ENCODE measurements at places on chromosomes 5 and 9. TPM values are rescaled to one million over a fixed set of nuclear protein-coding genes. Genes with fewer than 3 reads are reported as not detected.

DNA sequence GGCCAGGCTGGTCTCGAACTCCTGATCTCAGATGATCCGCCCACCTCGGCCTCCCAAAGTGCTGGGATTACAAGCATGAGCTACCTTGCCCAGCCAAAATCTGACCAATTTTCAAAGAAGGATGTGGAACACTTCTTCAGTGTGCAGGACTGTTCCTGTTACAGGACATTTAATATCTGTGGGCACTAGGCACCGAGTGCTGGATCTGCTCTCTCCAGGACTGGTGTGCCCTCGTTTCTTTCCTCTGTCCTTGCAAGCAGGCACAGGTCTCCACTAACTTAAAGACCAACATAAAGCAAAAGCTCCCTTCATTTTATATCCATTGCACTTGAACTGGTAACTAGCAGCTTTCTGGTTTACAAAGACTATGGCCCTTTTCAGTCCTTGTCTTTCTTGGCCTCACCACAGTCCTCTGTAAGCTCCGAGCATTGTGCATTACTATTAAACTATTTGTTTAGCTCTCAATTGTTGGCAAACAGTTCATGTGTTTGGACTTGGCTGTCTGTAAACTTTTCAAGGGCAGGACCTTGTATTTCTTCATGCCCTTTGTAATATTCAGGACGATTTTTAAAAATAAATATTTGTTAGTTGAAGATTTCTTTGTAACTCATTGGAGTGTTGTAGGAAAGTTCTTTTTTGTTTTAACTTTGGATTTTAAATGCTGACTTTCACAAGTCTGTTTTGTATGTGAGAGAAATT is 37.3 kb downstream of the ARHGEF28 start:
- DNase-seq: no peak

GRCh38 chr9:14119694-14120514 is 194.0 kb downstream of the NFIB start:
- DNase-seq: no peak

- no peak for DNase-seq
Measured at GRCh38 chr5:36397901-36398536, 96.3 kb upstream of the RANBP3L start.

DNA sequence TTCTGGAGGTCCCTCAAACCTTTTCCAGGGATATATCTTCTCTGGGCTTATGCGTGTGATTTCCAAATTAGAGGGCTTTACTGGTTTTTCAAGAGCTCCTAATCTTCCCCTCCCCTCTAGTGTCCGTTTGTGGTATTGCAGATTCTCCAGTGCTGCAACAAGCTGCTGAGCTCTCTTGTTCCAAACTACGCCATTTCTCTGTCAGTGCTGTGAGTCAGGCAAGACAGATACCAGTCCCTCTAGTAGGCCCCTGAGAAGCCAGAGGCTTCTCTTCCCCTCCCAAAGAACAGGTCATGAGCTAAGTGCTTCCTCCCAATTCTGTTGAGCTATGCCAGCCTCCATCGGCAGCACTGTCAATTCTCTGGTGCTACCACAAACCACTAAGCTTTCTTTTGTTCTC is 149.5 kb downstream of the FANCC start:
- peak; percentile 82 for DNase-seq

- DNase-seq: no peak
Measured at GRCh38 chr5:113268232-113268631, 166.6 kb downstream of the TSSK1B start.

DNA sequence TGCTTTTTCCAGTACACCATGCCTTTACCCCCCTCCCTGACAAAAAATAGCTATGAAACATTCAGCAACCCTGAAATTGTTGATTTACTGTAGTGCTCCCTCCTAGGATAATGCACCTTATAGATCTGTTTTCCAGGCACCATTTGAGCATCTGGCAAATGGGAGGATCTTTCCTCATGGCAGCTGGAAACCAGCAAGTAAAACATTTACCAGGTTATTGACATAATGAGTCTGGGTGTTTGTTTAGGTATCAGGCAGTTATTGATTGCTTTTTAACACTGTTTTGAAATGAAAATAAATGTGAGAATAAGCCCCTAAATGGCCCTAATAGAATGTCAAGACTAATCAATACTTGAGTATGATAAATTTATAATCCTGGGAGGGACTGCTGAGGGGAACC is 57.3 kb upstream of the KLF4 start:
- no peak for DNase-seq

DNA sequence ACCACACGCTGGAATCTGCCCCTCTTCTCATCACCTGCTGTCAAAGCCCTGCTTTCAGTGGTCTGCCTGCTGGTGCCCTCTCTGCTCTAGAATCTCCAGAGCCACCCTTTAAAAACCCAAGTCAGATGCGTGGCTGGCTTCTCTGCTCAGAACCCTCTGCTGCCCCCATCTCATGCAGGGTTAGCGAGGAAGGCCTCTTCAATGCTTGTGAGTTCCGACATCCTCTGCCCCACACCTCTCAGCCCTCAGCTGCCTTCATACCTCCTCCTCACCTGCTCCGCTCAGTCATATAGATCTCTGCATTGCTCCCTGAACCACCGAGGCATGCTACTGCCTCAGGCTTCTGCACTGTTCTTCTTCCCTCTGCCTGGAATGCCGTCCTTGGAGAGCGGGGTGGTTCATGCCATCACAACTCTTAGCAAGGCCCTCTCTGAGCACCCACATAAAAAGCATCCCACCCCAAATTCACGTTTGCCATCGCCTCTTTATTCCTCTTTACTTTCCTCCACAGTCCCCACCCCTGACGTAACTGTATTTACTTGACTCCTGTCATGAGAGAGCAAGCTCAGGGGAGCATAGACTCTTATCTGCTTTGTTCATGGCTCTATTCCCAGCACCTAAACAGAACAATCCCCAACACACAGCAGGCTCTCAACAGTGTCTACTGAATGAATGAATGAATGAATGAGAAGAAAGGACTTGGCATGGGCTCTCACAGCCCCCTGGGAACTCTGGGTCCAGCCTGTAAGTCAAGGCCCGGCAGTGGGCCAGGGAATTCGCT is 10.4 kb downstream of the SHB start:
- DNase-seq: no peak

SOHLH1 gene
- total RNA-seq: 0.18 TPM

- DNase-seq: no peak
Measured at GRCh38 chr9:70256123-70256551, 2.6 kb upstream of the SMC5 start.

- DNase-seq: no peak
Measured at GRCh38 chr5:178450121-178451028, 139.8 kb downstream of the COL23A1 start.

MAMDC2 gene
- 0.10 TPM for total RNA-seq

DNA sequence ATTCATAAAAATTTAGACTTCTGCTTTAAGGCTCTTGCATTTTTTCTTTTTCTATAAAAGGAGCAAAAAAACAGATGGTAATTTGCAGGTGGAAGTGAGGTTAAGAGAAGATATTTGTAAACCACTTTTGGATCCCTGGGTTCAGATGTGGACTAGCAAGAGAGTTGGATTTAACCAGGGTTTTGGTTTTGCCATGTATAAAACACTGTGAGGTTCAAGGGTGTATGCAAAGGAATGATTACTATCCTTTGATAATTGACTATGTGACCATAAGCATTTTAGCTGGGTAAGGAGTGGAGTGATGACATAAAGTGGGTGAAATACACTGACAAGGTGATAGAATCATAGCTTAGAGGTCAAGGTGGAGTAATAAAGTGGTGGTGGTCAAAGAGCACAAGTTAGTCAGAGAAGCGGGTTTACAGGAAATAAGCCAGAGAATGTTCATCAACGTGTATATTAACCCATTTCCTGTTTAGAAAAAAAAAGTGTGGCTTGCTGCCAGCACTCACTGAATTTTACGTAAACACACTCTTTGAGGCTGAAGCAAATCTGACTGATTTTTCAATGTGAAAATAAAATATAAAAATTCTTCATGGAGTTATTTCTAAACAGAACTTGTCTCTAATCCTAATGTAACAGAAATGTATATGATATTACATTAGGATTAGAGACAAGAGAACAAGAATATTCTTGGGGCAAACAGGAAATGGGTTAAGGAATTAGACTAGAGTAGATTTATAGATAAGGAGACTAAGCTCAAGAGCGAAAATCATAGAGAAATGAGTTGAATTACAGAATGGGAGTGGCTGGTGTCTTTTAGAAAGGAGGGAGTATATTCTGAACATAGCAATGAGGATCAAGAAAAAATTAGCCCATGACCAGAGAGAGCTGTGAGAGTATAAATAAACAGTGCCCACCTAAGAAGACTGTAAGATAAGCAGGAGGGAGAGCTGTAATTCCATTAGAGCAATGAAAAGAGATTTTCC is 74.5 kb downstream of the CDKN2A start:
- no peak for DNase-seq

- peak; percentile 87 for DNase-seq
Measured at GRCh38 chr9:128218518-128219389, 15.6 kb downstream of the DNM1 start.

DNA sequence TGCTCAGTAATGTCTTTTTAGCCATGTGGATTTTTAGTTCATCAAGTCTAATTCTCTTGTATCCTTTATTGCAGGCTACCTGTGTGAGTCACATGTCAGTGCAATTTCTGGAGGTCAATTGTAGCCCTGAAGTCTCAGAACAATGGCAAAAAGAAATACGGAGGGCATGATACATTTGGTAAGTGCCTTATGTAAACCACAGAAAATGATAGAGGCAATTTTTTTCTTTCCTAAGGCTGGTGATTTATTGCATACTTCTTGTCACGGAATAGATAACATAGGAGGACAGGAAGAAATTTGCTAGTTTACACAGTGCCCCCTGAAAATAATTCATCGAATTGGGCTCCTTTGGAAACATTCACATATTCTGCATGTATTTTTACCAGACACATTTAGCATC is 235.9 kb downstream of the DMRTA1 start:
- DNase-seq: no peak

ANKDD1B gene
- total RNA-seq: 0.31 TPM

GRCh38 chr5:142602720-142603245 is 83.1 kb downstream of the FGF1 start:
- DNase-seq: no peak

TAF1L gene
- not detected for total RNA-seq

PCDHGB3 gene
- 4.1 TPM for total RNA-seq

DNA sequence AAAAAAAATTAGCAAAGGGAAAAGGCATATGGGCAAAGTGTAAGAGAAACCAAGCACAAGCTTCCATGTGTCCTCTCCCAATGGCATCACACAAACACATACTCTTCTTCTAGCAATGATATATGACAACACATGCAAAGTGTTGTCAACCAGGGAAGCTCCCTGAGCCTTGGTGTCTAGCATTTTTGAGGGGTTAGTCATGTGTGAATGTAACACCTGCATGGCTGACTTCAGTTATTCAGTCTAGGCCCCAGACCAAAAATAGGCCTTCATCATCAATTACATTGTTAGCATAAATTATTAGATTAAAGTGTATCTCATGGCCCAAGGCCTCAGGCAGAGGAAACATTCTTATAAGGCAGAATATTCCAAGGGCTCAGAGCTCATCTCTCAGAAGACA is 450.0 kb downstream of the TLE1 start:
- no peak for DNase-seq

ORM2 gene
- total RNA-seq: not detected

DNA sequence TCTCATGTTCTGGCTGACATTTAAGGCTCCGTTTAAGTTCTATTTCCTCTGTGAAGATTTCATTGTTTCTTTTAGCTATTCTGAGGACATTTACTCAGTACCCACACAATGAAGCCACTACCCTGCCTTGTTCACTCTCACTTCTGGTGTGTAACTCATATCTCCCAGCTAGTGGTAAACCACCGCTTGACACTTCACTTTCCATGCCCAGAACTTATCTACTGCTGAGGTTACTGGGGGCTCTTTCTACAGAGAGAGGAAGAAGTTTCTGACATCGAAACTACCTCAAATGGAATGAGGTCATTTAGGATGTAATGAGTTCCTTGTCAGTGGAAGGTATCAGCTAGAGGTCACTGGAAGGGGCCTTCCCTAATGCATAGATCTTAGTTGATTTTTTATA is 501.5 kb downstream of the DMAC1 start:
- DNase-seq: no peak

FGF10 gene
- total RNA-seq: 0.15 TPM

DNAH5 gene
- total RNA-seq: 0.80 TPM

DNA sequence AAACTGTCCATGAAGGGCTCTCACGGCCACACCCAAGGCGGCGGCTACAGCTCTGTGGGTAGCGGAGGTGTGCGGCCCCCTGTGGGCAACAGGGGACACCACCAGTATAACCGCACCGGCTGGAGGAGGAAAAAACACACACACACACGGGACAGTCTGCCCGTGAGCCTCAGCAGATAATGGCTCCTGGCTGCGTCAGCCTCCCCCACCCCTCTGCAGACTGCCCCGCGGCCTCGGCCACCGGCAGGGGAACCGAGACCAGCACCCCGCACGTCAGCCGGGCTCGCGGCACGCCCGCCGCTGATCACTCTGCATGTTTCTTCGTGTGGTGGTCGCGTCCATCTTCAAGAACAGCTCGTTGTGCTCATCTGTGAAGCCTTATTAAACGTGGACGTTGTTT is 41.5 kb downstream of the TENT4A start:
- DNase-seq: no peak

DNA sequence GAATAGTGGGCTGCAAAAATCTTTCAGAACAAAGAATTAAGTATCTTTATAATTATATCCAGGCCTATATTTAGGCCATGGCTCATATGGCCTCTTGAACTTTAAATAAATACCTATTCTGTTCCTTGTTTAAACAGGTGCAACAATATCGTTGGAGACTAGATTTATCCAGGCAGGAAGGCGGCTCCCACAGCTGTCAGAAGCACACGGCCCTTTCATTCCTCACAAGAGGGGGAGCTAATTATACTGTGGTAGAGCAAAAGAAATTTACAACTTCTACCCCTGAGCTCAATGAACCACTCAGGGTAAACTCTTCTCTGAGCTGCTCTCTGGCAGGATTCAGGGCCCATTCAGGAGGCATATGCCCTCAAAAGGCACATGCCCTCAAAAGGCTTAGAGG is 31.3 kb downstream of the TMEM174 start:
- DNase-seq: no peak

DNA sequence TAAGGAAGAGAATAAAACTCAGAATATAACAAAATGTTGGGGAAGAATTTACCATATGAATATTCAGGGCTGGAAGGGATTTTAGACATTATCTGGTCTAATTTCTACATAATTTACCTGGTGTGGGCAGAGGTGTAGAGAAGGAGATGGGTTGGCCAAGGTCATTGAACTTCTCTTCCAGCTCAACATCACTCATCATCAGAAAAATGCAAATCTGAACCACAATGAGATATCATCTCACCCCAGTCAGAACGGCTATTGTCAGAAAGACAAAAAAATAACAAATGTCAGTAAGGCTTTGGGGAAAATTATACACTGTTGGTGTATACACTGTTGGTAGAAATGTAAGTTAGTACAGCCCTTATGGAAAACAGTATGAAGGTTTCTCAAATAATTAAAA is 121.7 kb downstream of the PTTG1 start:
- DNase-seq: no peak

INSL6 gene
- not detected for total RNA-seq

GRCh38 chr5:64214132-64214531 is 48.5 kb downstream of the RNF180 start:
- DNase-seq: no peak

SCGB3A2 gene
- 1.4 TPM for total RNA-seq

All from endothelial cell (in vitro differentiated cells).